ENCODE measurements at places on chromosomes 1 and 21.

GRCh38 chr1:85303440-85304162 is 27.2 kb upstream of the BCL10 start:
- no peak for DNase-seq

- no peak for DNase-seq
These were observed 92.3 kb upstream of the COL6A1 start for GRCh38 chr21:45889256-45889655.

GRCh38 chr1:156226782-156227181 is 14.0 kb downstream of the PMF1 start:
- DNase-seq = no peak

DNA sequence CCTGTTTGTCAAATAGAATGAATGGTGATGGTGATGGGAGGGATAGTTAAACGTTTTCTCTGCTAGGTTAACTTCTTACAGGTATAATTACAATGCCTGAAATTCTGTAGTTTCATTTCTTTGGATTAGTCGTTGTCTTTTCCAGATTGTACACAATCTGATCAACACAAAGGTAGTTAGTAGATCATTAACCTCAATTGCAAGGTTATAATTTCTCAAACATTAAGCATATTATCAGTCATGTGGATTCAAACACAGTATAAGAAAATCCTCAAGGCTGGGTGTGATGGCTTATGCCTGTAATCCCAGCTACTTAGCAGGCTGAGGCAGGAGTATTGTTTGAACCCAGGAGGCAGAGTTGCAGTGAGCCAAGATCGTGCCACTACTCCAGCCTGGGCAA is 20.6 kb downstream of the SYNC start:
- DNase-seq = no peak

DNA sequence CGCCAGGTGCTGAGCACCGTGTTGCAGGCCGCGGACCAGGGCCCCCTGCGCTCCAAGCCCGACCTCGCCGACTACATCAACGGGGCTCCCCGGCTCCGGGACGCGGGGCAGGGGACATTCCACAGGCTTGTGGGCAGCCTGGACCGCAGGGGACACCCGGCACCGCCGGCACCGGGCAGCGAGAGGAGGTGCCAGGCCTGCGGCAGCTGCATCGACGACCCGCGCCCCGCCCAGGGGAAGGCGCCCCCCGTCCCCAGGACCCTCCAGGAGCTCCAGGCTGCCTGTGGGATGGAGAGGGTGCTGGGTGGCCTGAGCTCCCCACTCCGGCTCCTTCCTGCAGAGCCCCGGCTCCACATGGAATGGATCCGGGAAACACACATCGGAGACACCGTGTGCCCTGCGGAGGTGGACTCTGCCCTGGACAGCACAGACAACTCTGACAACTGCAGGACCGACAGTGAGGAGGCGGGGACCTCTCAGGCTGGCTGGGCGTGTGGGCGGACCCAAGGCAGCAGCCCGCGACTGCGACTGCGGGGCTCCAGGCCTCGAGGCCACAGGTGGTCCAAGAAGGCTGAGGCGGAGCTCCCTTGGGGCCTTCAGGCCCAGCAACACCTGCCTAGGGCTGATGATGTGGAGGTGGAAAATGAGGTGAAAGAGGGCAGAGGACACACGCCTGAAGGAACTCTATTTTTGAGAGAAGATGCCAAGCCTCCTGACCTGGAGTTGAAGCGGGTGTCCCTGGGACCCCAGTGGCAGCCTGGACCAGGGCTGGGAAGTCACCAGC is 22.8 kb downstream of the KIAA1614 start:
- no peak for DNase-seq

DNA sequence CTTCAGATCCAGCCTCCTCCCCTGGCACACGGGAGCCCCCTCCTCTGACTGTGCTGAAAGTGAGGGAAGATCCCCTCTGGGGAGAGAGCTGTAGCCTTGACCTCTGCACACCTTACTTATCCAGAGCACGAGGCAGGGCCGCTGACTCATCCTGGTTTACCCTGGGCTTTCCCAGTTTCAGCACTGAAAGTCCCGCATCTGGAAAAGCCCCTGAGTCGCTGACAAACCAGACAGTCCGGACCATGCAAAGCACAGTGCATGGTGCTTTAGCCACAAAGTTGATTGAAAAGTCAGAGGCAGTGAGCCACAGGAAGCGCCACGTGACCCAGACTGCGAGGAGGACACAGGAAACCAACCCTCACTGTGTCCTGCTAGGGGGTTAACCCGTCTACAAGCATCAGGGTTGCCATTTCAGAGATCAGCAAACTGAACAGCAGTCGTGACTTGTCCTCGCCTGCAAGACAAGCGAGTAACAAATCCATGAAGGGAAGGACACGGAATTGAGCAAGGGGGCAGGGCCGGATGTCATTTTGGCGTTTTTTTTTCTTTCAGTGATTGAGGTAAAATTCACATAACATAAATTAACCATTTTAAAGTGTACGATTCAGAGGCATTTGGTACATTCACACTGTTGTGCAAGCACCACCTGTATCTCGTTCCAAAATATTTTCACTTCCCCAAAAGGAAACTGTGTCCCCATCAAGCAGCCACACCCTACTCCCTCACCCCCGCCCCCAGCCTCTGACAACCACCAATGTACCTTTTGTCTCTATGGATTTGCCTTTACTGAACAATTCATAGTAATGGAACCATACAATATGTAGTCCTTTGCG is 19.9 kb upstream of the IFNGR2 start:
- no peak for DNase-seq

DNA sequence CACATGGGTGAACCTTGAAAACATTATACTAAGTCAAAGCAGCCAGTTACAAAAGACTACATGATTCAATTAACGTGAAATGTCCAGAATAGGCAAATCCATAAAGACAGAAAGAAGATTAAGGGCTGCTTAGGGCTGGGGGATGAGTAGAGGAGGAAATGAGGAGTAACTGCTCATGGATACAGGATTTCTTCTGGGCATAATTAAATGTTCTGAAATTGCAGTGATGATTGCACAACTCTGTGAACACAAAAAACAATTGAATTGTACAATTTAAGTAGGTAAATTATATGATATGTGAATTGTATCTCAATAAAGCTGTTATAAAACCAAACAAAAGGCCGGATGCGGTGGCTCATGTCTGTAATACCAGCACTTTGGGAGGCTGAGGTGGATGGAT is 52.2 kb downstream of the RERE start:
- no peak for DNase-seq

DNA sequence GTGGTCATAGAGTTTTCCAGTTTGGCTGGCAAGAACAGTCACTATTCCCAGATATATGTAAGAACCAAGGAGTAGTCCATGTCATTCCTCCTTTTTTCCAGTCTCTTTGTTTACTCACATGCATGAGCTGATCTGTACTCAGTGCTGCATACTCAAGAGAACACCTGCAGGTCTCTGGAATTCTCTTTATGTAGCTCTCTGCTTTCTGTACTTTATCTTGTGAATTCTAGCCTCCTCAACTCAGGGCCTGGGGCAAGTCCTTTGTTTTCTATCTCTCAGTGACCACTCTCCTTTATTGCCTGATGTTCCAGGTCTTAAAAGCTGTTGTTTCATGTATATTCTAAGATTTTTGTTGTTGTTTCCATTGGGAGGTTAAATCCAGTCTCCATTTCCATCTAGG is 478.9 kb downstream of the DPYD start:
- no peak for DNase-seq

DNA sequence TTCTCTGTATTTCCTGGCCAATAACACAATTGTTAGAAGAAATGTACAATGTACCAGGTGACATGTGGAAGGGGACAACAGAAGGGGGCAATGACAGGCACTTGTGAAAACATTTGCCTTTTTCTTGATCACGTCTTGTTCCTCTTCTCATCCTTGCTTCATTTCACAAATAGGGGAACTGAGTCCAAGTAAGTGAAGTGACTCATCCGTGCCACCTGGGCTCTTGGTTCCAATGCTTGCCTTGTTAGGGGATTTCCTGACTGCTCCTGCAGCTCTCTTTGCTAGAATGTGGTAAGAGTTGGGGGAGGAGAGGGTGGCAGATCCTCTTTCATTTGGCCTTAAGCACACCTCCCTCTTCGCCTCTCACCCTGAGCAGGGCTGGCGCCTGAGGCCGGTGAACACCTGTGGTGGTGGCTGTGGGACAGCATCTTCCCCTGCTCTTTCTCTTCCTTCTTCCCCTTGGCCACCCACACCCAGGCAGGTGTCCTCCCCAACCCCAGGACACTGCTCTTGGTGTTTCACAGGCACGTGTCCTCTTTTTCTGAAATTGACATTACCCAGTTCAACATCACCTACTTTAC is 2.2 kb upstream of the RHEX start:
- DNase-seq = no peak

DNA sequence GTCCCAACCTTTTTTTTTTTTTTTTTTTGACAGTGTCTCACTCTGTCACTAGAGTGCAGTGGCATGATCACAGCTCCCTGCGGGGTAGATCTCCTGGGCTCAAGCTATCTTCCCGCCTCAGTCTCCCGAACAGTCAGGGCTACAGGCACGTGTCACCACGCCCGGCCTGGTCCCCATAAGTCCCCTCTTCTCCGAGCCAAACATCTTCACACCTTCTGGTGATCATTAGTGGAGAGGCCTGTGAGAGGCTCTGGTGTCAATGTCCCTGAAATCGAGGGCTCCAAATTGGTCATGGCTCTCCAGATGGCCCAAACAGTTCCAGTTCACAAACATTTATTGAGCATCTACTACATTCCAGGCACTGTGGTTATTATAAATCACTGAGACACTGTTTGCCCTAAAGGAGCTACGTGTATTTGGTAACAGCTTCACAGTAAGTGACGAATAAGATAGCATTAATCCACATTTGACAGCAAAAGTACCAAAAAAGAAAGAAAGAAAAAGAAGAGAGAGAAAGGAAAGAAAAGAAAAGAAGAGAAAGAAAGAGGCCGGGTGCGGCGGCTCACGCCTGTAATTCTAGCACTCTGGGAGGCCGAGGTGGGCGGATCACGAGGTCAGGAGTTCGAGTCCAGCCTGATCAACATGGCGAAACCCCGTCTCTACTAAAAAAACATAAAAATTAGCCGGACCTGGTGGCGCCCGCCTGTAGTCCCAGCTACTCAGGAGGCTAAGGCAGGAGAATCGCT is 867 bp upstream of the TIMM17A start:
- no peak for DNase-seq

- DNase-seq = no peak
These were observed 5.6 kb downstream of the KIFAP3 start for GRCh38 chr1:170068923-170069322.

All from NCI-H748 treated with DMSO at 0.1 percent for 48 hours (cell line).